ENCODE measurements at places on chromosomes 7 and 10.

- DNase-seq = no peak
Observed at GRCh38 chr7:47505312-47506007, 76.5 kb downstream of the TNS3 start.

- no peak for DNase-seq
Observed at GRCh38 chr10:70087616-70088307, 35.1 kb downstream of the MACROH2A2 start.

- no peak for DNase-seq
Observed at GRCh38 chr7:133070562-133070961, 11.3 kb downstream of the CHCHD3 start.

DNA sequence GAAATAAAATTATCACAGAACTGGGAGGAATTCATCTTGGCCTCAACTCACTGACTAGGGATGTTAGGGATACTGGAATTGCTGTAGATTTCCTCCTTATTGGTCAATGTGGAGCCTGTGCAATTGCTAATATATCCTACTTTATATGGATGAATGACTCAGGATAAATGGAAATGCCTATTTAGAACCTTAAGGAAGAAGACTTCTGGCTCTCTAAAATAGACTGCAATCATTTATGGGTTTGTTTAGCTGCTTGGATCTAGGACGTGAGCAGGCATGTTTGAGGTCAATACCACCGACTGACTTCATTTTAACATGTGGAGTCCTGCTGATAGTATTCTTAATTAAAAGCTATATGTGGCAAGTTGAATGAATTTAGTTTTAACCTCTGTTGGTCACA, 1040.1 kb upstream of the LRRN3 start:
- DNase-seq = no peak

DNA sequence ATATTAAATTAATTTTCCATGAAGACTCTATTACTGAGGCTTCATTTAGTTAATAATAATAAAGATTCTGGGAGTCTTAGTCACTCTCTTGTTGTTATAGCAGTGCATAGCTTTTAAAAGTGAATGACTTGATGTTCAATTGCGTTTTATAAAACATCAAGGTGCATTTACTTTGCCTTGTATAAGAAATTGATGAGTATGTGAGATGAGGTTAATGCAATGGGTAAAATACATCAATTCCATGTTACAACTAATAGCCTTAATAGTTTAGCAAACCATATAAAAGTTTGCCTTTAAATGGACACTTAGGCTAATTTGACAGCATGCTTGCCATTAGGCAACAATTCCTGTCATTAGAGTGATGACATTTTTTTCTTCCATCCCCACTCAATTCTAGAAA, 173.6 kb upstream of the TEX47 start:
- no peak for DNase-seq

DNA sequence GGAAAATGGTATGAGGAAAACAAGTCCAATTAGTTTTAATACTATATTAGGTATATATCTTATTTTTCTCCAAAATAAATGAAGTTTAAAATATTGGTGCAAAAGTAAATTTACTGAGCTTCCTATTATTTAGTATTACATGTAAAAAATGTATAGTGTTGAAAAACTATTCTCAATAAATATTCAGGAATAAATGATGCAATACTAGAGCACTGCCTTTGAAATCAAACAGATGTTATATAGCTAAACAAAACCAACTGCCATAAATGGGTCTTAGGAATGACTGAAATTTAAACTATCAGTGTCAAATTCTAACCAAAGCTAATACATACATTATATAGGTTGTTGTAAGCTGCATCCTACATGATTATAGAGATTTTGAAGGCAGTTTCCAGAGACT, 1434.0 kb upstream of the LRRTM3 start:
- no peak for DNase-seq

GRCh38 chr10:113569576-113569975, 16.7 kb downstream of the HABP2 start:
- DNase-seq = no peak

- no peak for DNase-seq
Observed at GRCh38 chr7:37356911-37357636, 91.6 kb downstream of the ELMO1 start.

GRCh38 chr10:90041585-90041984, 340.2 kb downstream of the KIF20B start:
- DNase-seq = no peak

DNA sequence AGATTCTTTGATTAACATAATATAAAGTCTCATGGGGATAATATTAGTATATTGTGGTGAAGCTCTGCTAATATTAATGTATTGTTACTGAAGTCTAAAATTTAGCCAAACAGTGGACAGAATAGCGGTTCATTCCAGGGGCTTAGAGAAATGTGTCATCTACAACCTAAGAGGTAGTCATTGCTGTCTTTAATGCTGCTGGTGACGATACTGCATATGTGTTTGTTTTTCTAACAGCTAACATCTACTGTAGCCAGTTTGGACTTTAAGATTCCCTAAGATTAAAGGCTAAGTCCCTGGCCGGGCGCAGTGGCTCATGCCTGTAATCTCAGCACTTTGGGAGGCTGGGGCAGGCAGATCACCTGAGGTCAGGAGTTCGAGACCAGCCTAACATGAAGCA, 102.0 kb upstream of the SAMD8 start:
- no peak for DNase-seq

DNA sequence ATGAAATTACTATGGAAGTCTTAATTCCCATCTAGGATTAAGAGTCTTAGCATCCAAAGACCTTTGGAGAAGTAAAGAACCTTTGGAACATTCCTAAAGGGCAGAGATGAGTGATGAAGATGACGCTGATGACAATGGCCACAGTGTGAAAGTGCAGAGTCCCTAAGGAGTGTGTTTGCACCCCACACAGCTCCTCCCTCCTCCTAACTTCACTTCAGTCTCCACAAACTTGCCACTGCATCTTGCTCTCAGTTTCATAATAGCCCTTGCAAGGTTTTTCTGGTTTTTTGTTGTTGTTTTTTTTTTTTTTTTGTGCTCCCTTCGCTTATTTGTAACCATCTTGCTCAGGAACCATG, 117.5 kb upstream of the ANLN start:
- no peak for DNase-seq

DNA sequence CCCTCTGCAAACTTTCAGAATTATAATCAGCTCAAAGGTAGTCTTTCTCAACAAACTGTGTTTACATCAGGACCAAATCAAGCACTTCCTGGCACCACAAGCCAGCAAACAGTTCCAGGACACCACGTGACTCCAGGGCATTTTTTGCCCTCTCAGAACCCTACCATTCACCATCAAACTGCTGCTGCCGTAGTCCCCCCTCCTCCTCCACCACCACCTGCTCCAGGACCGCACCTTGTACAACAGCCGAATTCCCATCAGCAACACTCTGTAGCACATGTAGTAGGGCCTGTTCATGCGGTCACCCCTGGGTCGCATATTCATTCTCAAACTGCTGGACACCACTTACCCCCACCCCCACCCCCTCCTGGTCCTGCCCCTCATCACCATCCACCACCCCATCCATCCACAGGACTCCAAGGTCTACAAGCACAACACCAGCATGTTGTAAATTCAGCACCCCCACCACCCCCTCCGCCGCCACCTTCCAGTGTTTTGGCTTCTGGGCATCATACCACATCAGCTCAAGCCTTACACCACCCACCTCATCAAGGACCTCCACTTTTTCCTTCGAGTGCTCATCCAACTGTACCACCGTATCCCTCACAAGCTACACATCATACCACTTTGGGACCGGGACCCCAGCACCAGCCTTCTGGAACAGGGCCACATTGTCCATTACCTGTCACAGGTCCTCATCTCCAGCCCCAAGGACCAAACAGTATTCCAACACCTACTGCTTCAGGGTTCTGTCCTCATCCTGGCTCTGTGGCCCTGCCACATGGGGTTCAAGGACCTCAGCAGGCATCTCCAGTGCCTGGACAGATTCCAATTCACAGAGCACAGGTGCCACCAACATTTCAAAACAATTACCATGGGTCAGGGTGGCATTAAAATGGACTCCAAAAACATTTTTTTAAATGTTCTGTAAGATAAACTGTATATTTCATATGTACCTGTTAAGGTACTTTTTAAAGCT, 98.7 kb downstream of the KMT2E start:
- DNase-seq = no peak

DNA sequence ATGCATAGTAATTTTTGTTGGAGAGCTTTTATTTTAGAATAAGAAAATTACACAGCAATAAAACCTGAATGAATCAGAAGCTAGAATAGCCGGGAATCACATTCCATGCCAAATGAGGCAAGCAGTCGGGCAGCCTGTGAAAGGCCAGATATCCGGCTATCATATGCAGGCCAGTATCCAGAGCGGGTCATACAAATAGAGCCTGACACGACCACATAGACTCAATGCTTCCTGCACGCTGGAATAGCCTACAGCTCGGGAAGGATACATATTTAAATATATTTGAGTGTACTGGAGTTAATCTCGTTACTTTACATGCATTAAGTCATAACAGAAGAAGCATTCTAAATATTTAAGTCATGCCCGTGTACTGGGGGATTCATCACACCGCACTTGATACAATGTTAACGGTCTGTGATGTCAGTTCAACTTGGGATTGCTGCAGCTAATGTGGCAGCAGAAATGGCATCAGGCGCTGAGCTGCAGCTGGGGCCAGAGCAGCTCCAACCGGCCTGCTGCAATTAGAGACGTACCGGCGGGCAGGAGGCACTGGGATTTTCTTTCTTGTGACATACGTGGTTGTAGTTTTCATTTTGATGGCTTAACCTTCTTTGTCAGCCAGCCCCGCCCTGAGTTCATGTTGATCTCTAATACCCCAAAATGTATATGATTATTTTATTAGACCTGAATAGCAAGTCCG, 112.0 kb downstream of the EBF3 start:
- DNase-seq = no peak

DNA sequence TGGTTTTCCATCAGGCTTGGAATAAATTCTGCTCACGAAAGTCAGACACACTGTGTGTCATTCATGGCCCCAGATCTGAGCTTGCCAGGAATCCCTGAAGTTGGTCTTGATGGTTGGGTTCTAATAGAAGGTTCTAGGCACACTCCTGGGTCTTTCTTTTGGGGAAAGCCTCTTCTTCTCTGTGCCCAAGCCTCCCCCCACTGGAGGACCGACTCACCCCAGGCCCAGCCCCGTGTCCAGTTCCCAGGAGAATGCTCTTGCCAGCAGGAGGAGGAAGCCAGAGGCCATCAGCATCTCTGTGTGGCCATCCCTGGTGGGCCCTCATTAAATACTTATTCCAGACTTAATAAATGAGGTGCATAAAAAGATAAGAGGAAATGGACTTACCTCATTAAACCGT, 548.0 kb downstream of the TCERG1L start:
- DNase-seq = no peak

DNA sequence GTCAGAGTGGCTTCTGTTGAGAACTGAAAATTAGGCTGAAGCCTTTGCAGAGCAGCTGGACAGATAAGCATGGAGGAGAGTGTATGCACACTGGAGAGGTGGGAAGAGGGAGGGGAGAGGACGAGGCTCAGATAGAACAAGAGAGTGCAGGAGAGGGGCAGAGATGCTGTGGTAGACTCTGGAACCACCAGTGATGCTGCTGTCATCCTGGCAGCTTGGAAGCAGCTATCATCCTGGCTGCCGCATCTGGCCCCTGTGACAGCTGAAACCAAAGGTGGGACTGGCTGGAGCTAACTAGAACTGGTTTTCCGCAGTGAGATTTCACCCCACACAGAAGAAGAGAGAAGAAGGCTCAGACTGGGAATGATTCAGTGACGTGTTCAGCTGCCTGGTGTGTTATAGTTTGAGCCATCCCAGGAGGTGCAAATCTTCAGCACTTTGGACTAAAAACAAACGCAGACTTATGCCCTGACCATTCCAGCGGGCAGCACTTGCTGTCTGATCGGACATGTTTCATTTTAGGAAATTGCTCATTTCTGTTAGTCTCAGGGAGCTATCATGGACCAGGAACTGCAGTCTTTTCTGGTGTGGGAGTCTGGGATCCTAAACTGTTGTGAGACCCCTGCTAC, 38.4 kb downstream of the EEPD1 start:
- no peak for DNase-seq

DNA sequence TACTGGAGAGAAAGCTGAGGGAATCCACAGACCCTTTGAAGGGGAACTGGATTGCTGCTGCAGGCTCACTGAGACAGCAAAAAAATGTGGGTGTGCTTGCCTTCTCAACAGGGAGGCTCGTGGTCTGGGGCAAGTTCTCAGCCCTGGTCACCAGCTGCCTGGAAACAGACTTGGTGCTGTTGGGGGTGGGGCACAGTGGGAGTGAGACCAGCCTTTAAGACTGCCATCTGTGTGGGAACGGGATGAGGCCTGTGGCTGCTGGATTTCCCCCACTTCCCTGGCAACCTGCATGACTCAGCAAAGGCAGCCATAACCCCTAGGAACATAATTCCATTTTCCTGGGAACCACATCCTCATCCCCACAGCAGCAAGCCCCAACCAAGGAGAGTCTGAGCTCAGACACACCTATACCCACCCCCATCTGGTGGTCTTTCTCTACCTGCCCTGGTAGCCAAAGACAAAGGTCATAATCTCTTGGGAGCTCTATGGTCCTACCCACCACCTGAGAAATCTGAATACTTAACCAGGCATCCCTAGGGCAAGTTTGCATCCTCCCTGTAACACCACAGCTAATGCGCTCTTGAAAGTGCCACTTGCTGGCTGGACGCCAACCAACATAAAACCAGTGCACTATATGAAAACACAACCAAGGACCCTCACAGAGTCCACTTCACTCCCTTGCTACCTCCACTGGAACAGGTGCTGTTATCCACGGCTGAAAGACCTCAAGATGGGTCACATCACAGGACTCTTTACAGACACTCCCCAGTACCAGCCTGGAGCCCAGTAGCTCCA, 45.0 kb upstream of the TFEC start:
- no peak for DNase-seq

DNA sequence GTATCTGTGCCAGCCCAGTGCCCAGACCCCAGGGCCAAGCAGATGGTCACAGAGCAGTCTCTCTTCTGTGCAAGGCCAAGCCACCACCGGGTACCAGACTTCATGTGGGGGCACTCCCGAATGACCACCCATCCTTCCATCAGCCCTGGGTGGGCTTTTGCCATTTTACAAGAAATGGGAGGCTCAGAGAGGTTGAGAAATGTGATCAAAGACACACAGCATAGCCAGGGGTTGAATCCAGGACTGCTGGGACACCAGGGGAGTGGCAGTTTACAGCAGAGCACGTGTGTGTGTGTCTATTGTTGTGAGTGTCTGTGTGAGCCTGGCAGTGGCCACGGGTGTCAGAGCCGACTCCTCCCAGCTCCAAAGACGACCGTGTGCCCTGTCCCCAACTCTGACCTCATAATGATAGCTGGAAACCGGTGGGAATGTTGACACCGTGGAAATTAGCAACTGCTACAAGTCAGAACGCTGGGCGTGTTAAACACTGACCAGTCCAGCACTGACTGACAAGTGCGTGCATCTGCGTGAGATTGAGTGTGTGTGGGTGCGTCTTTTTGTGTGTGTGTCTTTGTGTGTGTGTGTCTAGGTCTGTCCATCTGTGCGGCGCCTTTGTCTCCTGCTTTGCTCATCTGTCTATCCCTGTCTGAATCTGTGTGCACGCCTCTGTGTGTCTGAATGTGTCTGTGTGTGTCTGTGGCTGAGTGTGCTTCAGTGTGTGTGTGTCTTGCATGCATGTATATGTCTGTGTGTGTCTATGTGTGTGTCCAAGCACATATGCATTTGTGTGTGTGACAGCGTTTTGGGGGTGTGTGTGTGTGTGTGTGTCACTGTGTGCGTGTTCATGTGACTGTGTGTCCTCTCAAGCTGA, 17.2 kb upstream of the SLC29A4 start:
- DNase-seq = no peak

- DNase-seq = no peak
Observed at GRCh38 chr10:6894405-6894804, 314.3 kb upstream of the PRKCQ start.

- no peak for DNase-seq
Observed at GRCh38 chr7:94432281-94432670, 37.6 kb downstream of the COL1A2 start.
